ENCODE measurements at places on chromosomes 1 and 21. TPM values are rescaled to one million over a fixed set of nuclear protein-coding genes. Genes with fewer than 3 reads are reported as not detected.

LDLRAD1 gene
- not detected for total RNA-seq

KIF21B gene
- 30.0 TPM for total RNA-seq

HLX gene
- 15.3 TPM for total RNA-seq

URB2 gene
- 9.4 TPM for total RNA-seq

BMP8B gene
- 1.3 TPM for total RNA-seq

- peak; percentile 87 for DNase-seq
Observed at GRCh38 chr1:155174324-155175280, 953 bp downstream of the TRIM46 start.

- no peak for DNase-seq
Observed at GRCh38 chr1:66207484-66207883, 326.5 kb upstream of the SGIP1 start.

- DNase-seq, result no peak
Observed at GRCh38 chr21:42704861-42705260, 51.4 kb downstream of the PDE9A start.

DNA sequence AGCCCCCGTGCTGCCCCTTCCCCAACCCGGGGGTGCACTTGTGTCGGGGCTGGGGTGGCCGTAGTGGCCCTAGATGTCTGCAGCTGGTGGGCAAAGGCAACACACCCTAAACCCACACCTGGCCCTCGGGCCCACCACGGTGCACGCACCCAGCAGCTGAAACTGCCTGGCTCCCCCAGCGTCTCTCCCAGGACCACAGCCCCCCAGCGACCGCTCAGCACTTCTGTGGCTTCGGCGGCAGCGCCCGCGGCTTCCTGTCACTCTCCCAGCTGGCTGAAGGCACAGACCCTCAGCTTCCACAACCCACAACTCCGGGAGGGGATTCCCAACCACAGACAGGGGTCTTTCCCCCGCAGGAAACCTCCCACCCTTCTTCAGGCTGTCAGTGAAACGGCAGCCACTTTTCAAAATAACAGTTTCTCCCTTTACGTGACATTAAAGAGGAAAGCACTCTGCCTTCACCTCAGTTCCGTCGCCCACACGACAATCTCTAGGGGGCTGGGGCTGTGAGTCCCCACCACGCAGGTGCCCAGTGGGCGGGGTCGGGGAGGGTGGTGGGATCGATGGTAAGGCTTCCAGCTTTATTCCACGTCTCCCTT, 40.7 kb upstream of the COL6A2 start:
- DNase-seq, result no peak

DNA sequence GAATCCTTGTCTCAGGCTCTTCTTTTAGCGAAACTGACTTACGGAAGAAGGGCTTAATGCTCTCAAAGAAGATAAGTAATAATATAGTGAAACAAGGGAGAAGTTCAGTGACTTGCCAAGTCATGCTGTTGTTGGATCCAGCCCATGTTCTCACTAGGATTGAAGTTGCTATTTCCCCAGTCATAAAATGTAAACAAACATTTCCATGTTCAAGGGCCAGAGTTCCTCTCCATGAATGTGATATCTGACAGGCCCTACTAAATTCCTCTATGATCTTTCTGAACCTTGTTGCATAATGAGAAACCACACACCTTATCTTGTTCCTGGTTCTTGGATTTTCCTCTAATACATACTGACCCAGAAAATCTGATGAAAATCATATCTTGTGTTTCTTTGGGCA, 876.5 kb upstream of the B3GALT2 start:
- no peak for DNase-seq

DNA sequence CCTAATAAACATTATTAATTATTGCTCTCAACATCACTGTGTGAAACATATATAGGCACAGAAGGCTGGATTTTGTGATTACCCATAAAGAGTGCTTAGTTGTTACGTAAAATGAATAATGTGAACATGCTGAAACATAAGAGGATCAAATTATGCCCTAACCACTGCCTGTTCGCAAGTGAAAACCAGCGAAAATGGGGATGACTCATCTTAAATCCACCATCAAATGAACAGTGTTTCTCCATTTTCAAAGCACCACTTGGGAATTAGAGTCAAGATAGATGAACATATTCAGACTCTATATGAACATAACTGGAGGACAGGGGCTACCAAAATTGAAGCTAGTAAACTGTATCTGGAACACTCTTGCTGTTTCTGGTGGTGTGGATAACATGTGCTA, 386.2 kb downstream of the HHIPL2 start:
- DNase-seq, result no peak

DNA sequence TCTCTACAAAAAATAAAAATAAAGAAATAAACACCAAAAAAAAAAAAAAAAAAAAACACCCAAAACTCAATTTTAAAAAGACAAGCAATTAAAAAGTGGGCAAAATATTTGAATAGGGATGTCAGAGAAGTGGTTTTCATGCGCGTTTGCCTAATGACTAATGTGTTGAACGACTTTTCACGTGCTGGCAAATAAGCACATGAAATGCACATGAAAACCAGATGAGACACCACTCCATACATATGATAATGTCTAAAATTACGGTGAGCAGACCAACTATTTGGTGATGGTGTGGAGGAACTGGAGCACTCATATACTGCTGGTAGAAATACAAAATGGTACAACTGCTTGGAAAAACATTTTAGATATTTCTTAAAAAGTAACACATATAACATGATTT, 39.4 kb upstream of the UHMK1 start:
- DNase-seq, result no peak

GRCh38 chr1:163144418-163144817, 58.3 kb downstream of the RGS5 start:
- DNase-seq, result no peak

GRCh38 chr1:158148468-158148867, 32.2 kb upstream of the CD1D start:
- no peak for DNase-seq

DNA sequence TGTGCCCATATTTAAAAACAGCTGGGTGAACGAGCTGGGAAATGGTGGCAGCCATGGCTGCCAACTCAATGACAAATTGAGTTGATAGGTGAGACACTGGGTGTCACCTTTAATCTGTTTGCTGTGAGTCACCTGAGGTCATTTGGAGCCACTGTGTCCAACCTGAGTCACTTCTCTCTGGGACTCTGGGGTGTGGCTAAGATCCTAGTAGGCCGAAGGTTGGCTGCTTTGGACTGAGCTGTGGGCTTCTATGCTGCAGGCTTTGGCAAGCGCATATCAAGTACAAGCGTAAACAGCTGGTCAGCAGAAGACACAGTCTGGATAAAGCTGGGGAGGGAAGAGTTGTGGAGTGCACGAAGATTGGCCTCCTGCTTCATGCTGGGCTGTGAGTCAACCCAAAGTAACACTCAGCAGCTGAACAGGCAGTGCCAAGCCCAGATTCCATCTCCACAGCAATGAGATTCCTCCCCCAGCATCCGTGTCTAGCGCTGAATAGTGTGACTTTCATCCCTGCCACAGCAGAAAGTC, 24.0 kb downstream of the TEX35 start:
- DNase-seq, result peak; percentile 42

DNA sequence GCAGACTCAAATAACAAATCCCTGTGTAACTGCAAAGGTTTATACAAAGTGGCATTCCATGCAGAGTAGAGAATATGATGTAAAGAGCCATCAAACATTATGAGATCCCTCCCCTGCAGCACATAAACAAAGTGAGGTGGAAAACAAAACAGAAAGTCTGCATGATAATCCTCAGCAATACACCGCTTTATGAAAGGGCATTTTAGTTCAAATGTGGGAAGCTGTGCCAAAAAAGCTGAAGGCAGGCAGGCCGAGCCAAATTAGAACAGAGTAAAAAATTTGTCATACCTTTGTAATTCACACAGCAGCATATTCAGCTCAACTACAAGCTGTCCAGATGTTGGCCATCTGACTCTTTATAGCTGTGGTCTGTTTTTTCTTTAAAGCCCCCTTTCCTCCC, 113.5 kb downstream of the LHX9 start:
- DNase-seq, result no peak

DNA sequence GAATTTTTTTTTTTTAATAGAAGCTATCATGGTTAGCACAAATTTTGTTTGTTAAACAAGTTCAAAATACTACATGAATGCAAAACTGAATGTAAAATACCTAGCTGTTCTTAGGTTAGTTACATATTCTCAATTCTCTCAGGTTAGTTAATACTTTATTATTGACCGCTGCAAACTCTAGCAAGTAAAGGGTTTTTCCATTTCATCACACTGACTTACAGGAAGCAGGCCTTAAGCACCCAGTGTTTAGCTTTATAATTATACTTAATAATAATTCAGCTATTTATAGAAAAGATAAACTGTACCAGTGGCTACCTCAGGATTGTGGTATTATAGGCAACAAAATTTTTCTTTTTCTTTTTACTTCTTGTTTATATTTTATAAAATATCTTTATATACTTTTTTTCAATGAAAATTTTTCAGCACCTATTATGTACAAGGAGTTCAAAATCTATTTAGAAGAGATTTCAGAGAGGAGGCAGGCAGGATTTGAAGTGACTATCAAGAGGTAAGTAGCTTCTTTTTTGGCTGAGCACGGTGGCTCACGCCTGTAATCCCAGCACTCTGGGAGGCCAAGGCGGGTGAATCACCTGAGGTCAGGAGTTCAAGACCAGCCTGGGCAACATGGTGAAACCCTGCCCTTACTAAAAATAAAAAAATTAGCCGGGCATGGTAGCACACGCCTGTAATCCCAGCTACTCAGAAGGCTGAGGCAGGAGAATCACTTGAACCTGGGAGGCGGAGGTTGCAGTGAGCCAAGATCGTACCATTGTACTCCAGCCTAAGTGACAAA, 17.9 kb downstream of the PLPP3 start:
- DNase-seq, result no peak

Measured in spleen (tissue), 13 donors.